ENCODE measurements at places on chromosomes 16 and 17. TPM values are rescaled to one million over a fixed set of nuclear protein-coding genes. Genes with fewer than 3 reads are reported as not detected.
A peak's percentile ranks its signal among the peaks of the same experiment; 100 is the strongest.

GRCh38 chr16:57903656-57904055, 67.3 kb downstream of the CNGB1 start:
- no peak for DNase-seq

GRCh38 chr17:78589885-78590284, 12.7 kb upstream of the DNAH17 start:
- DNase-seq = no peak

DNA sequence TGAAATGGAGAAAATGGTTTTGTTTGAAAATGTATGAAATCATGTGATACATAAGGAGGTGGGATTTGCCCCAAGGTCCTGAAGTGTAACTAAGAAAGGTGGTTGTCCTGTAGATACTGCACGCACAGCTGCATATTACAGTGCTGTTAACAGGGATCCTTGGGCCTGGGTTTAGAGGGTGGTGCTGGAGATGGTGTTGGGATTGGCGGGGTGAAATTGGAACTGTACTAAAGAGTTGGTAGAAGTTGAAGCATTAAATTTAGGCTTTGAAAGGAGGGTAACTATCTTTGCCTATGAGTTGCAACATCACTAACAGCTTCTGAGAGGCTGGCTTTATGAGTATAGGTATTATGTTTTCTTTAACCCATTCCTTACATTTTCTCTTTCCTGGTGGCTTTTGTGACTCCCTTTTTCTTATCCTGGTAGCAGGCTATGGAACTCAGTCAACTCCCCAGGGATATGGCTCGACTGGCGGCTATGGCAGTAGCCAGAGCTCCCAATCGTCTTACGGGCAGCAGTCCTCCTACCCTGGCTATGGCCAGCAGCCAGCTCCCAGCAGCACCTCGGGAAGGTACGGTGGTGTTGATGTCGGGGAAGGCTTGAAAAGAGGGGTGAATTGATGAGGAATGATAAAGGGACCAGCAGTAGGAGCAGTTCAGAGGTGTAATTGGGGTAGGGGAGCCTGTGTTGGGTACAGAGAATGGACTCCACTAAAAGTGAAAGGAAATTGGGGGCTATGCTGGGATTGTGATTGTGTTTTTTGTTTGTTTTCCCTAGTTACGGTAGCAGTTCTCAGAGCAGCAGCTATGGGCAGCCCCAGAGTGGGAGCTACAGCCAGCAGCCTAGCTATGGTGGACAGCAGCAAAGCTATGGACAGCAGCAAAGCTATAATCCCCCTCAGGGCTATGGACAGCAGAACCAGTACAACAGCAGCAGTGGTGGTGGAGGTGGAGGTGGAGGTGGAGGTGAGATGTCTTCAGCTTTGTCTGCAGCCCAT, 3.8 kb downstream of the FUS start:
- no peak for DNase-seq

- DNase-seq = no peak
These were observed 2.1 kb downstream of the KRT33B start for GRCh38 chr17:41367426-41368075.

- no peak for DNase-seq
These were observed 63.5 kb downstream of the PCTP start for GRCh38 chr17:55814377-55814776.

DNA sequence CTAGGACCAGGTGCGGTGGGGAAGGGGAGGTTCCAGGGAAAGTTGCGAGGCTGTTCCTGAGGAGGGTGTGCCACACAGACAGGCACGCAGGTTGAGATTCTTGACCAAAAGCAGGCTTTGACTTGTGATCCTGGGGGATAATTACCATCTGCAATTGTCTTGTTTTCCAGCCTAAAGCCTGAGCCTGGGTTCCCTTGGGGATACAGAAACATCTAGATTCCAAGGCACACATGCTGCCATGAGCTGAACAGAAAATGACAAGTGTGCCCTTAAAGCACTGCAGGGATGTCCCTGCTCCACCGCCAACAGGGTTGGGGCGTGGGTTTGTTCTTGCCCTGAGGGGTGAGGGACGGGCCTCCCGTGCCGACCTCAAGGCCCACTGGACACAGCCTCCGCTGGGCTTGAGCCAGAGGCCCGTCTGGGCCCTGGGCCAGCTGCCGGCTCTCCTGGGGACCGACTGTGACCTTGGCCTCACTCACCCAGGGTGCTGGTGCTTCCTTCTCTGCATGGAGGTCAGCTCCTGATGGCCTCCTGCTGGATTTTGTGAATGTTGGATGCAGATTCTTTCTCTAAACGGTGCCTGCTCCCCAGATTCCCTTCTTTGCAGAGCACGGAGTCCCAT, 14.0 kb downstream of the CA5A start:
- DNase-seq = no peak

- DNase-seq = no peak
These were observed 257.6 kb downstream of the PARN start for GRCh38 chr16:14372471-14372870.

DNA sequence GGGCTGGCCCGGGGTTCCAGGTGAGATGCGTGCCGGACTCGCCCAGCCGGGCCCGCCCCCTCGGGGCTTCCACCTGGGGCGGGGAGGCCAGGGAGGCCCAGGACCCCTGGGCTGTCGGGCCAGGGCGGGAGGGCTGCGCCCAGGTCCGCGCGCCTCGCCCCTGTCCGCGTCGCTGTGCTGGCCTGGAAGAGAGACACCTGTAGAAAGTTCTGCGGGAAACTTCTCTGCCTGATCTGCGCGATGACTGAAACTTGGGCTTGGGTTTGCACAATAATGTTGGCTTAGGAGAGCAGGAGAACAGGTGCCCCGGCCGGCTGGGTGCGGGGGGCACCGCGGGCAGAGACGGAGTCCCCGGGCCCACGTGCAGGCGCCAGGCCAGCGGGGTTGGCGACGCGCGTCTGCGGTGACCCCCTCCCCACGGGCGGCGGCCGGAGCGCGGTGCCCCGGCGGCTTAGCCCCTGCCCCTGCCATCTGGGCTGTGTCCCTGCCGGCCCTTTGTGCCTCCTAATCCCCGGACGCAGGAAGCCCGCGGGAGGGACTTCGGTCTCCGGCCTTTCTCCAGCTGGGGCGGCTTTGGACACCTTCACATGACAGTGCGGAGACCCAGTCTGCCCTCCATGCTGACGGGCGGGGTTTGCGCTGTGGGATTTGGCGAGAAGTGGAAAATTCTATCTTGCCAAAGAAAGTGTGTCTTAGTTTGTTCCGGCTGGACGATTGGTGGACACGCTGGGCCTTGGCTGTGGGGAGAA, 483 bp downstream of the LLGL2 start:
- no peak for DNase-seq

- no peak for DNase-seq
These were observed 23.2 kb downstream of the DYNC1LI2 start for GRCh38 chr16:66728117-66728787.

DNA sequence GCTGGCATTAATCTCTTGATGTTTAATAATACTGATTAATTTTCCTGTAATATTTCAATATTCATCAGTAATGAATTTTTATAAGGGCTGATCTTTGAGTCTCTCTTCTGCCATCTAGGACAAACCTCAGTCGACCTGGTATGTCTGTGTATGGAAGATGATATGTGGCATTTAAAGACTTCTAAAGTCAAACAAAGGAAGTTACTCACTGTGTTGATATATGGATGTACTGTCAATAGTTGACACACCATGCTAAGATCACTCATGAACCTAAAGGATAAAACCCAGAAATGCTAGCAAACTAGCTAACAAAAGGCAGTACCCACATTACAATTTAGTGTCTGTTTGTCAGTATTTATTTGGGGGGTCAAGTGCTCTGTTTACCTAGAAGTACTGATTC, 380.7 kb upstream of the GOT2 start:
- DNase-seq = no peak

GRCh38 chr17:80474961-80475909, 1.2 kb downstream of the NPTX1 start:
- no peak for DNase-seq

GRCh38 chr17:49523706-49524472, 28.8 kb downstream of the NGFR start:
- DNase-seq = no peak

- DNase-seq = no peak
These were observed 10.4 kb downstream of the CPPED1 start for GRCh38 chr16:12793120-12793864.

DNA sequence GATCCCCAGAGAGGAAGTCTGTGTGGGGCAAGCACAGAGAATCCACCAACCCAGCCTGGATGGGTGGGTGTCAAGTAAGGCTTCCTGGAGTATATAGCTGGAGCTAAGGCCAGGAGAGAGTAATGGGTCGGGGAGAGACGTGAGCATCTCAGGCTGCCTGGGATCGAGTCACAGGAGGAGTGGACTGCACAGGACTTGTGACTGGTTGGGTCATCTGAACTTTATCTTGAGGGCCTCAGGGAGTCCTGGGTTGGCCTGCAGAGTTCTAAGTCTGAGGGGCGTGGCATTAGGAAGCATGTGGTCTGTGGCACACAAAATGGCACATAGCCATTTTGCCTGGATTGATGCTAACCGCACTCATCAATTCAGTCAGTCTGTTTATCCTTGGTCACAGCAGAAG, 1.5 kb downstream of the PLA2G15 start:
- no peak for DNase-seq

DNA sequence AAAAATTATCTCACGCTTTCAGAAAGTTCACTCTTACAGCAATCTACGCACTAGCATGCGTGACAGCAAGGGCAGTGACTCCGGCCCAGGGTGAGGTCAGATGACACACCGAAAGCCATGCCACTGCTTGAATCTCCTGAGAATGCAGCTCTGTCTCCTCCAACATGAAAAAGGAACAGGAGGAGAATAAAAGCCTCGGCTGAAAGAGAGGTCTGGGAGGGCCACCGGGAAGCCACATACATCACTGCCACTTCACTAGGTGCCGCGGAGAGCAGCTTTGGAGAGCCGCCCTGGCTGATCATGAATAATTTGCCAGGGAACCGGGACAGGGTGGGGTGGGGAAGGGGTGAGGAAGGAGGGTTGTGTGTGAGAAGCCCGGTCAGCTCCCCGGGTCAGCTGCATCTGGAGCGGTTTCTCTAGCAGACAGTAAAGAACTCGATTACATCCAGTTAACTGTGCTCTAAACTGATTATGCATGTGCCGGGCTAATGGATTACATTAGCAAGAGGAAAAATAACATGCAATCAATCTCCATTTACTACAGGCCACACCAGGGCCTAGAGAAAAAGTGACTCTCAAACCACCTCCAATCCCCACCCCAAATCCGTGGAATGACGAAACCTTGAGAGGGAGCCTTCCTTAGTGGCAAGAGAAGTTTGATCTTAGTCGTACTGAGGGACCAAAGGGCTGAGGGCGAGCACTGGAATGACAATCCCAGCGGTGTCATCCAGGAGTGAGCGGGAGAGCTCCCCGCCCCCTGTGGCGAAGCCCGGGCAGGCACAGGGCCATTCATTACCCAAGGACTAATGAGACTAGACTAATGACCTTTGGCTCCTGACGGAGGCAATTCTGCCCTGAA, 100.3 kb downstream of the ZFHX3 start:
- DNase-seq = no peak

GRCh38 chr17:66135219-66135618, 56.7 kb downstream of the CEP112 start:
- no peak for DNase-seq

DNA sequence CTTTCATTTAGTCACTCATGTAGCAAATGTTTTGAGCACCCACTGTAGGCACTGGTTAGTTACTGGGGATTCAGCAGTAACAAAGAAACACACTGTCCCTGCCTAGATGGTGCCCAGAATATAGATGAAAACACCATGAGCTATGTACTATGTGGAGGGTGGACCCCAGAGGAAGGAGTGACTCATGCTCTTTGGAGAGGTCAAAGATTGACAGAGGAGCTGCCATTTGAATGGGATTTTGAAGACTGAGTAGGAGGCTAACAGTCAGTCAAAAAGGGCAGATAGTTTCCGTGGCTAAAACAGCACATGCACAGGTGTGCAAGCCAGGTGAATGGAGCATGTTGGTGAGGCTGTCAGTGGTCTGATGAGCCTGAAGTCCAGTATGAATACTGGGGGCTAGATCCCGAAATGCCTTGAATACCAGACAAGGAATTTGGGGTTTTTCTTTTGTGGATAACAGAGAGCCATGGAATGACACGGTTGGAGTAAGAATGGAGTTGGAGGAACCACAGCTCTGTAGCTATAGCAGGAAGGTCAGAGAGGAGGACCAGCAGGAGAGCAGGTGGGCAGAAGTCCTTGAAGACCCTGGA, 6.1 kb downstream of the IL21R start:
- peak; percentile 76 for DNase-seq

Gene GJC1
- 2.5 TPM for total RNA-seq

Gene MTSS2
- 0.51 TPM for total RNA-seq

Gene GSDMA
- total RNA-seq = not detected

Gene MSLN
- not detected for total RNA-seq

Gene LUC7L3
- total RNA-seq = 129 TPM

Gene STH
- not detected for total RNA-seq

Gene GPRC5C
- total RNA-seq = 0.36 TPM

Gene ZNF174
- total RNA-seq = 9.5 TPM
